ENCODE measurements at places on chromosomes 12 and 14. TPM values are rescaled to one million over a fixed set of nuclear protein-coding genes. Genes with fewer than 3 reads are reported as not detected.

DNA sequence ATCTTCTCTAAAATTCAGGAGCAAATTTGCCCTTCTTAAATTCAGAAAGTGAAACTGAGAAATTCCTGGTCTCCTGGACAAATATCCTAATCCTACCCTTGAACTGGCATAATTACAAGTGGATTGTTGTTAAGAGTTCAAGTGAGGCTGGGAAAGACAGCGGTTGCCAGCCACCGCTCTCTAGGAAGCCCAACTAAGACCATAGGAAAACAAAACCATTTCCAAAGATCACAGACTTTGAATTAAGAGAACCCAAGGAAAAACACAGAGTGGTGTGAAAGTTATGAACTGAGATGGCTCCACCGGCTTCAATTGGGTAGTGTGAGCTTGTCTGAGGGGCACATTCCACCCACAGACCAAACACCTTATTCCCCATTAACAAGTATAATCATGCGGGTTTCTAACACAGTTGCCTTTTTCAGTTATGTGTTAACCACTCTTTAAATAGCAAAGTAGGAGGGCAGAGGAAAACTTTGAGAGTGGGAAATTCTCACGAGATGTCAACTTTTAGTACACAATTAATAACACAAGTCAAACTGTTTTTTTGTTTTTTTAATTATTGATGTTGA is 1628.8 kb upstream of the SEL1L start:
- no peak for DNase-seq

- DNase-seq = peak; percentile 10
Measured at GRCh38 chr12:42143452-42144157, 1.1 kb downstream of the GXYLT1 start.

DNA sequence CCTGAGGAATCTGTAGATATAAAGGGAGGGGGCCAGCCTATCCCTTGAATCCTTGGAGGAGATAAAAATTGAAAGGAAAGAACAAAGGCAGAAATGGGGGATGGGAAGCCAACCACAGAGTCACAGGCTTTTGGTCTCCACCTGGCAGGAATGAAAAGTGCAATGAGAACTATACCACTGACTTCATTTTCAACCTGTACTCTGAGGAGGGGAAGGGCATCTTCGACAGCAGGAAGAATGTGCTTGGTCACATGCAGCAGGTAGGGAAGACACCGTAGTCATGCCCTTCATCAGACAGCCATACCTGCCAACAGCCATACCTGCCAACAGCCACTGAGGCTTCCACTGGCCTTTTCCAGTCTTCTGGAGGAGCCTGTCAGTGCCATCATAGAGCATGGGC is 13.4 kb downstream of the ASB8 start:
- no peak for DNase-seq

GRCh38 chr12:44459569-44459968 is 416.5 kb downstream of the NELL2 start:
- peak; percentile 46 for DNase-seq

DNA sequence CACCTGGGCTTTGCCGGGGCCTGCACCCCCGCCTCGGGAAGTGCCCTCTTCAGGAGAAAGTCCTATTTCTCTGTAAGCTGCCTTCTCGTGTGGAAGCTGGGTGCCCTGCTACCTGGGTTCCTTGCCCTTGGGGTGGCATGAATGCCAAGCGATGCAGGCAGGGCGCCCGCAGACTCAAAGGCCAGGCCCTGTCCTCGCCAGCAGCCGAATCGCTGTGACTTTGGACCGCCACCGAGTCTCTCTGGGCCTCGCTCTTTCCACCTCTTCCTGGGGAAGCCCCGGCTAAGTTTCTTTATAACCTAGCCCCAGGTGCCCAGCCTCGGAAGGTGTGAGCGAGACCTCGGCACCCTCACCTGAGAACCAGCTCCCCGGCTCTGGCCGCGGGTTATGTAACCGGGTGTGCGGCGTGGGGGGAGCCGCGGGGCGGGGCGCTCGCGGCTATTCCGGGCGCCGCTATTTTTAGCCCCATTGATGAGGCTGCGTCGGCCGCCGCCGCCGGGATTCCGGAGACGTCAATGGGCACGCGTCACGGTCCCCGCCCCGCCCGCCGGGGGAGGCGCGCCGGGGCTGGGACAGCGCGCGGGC is 14.6 kb upstream of the NR4A1 start:
- peak; percentile 96 for DNase-seq

DNA sequence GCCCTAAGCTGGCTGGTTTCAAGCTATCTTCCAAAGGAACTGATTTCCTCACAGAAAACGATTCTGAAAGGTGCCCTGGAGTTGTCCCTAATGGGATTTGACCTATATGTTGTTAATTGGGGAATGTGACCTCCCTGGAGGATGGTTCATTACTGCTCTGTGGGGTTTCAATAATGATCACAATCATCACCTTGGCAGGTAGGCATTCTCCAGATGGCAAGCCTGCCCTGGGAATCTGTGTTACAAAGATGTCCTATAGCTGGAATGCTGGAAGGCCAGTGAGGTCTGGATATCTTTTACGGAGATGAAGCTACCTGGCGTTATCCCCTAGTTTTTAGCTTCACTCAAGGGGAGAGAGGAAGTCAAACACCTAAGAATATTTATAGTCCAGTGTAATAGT is 167.6 kb downstream of the TTC8 start:
- DNase-seq = peak; percentile 48

DNA sequence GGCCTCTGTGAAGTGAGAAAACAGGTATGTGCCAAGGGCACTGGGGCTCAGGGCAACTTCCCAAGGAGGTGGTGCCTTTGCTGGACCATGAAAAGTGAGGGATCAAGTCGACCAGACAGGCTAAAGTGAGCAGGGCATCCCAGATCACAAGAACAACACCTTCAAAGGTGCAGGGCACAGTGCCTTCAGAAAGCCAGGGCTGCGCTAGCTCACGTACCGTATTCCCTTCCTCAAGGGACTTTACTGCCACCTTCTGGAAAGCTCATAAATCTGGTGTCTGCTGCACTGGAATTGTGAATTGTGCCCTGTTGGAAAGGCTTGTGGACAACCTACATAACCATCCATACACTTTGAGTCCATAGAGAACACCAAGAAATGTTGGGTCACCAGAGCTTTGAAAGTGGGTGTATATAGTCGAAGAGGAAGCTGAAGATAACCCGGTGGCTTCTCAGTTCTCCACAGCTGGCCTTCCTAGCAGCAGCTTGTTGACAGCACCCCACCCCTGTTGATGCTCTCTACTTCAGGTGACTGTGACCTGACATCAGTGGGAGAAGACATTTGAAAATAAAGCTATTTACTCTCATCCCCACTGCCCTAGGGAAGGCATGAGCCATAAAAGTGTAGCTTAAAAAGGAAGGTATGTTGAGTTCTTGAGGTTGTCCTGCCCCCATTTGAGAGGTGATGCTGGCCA is 24.5 kb downstream of the FIGNL2 start:
- DNase-seq = peak; percentile 84

GRCh38 chr14:47485421-47485820 is 190.0 kb downstream of the MDGA2 start:
- DNase-seq = no peak

DNA sequence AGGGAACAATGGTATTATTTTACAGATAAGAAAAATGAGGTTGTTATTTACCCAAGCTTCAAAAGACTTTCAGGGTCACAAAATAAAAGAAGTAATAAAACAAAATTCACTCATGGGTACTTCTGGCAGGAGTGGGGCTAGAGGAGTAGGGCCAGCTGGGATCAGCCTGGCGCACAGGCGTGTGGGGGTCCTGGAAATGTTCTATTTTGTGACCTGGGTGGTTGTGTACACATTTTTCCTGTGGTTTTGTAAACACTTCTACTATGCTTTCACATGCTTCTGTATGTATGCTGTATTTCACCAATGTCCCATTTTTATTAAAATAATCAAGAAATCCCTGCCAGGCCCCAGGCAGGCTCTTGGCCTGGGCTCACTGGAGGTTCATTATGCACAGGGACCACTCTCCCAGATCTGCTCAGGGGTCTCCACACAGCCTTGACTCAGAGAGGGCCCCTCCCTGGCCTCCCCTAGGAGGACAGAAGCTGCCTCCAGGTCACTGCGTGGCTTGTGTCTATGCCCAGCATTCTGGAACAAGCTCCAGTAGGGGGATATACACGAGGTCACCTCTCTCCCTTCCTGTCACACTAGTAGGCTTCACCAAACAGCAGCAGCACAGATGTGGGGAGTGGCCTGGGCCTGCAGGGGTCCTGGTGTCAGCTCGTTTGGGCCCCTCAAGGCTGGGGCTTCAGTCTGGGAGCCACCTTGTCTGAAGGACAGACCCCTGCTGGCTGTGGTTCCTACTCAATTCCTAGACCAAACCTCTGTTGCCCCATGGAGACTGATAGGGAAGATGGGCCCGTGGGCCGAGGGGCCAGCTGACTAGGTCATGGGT is 37.8 kb downstream of the ANAPC7 start:
- DNase-seq = no peak

- no peak for DNase-seq
Measured at GRCh38 chr12:1325666-1326065, 268.7 kb downstream of the FBXL14 start.

- DNase-seq = no peak
Measured at GRCh38 chr14:22478247-22478646, 110.8 kb downstream of the DAD1 start.

- DNase-seq = no peak
Measured at GRCh38 chr12:41310367-41310766, 122.2 kb downstream of the PDZRN4 start.

GRCh38 chr12:96213869-96214268 is 19.7 kb downstream of the ELK3 start:
- DNase-seq = no peak

Gene REM2
- total RNA-seq = 4.0 TPM

Gene AMDHD1
- 0.54 TPM for total RNA-seq

Gene CIROP
- not detected for total RNA-seq

Gene CCDC197
- not detected for total RNA-seq

Gene BEGAIN
- 6.0 TPM for total RNA-seq

Gene LHX5
- 10.2 TPM for total RNA-seq
